Stimulated activated naive CD8-positive, alpha-beta T cell treated with anti-CD3 and anti-CD28 coated beads, Interleukin-15, Interleukin-2, amounts not matched to agents 100 U/mL and 50 U/mL, for 24 hours (primary cell): ENCODE measurements at places on chromosomes 3 and 15.
A peak's percentile ranks its signal among the peaks of the same experiment; 100 is the strongest.

DNA sequence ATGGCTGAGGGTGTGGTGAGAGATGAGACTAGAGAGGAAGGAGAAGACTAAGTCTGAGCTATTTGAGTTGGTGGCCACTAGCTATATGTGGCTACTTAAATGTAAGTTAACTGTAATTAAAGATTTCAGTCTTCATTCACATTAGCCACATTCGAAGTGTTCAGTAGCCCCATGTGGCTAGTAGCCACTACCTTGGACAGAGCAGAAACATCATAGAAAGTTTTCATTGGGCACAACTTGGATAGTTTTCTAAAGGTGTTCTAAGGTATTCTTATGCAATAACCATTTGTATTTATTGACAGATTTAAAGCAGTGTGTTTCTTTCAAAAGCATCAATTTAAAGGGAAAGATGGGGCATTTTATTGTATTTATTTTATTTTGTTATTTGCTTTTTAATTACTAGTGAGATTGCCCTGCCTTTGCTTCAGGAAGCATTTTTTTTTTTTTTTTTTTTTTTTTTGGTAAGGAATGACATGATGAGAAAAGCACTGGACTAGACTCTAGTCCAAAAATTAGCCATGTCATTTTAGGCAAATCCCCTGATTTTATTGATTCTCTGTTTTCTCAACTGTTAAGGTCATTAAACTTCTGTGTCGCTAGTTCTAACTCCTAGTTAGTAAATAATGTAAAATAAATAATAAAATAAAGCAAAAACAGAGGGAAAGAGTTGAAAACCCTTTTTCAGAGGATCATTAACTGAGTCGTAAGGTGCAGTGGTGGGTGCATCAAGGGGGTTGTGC is 153.0 kb upstream of the ROBO2 start:
- DNase-seq: no peak

- no peak for DNase-seq
Measured at GRCh38 chr3:187992609-187993008, 161.3 kb upstream of the LPP start.

DNA sequence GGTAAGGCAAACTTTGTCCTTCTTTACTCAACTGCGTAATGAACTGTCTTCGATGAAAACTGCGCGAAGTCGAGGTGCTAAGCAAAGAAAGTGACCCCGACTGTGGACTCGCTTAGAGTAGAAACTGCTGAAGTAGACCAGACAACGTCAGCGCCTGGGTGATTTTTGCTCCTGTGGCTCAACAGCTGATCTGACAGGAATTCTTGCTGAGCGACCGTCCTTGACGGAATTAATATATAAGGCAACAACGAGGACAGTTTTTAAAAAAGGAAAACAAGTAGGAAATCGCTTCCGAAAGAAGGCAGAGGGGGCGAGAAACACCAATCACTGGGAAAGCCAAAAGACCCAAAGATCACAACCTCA is 541 bp downstream of the RPS27L start:
- DNase-seq: peak; percentile 25

GRCh38 chr3:152151216-152151876 is 117.4 kb upstream of the MBNL1 start:
- no peak for DNase-seq

DNA sequence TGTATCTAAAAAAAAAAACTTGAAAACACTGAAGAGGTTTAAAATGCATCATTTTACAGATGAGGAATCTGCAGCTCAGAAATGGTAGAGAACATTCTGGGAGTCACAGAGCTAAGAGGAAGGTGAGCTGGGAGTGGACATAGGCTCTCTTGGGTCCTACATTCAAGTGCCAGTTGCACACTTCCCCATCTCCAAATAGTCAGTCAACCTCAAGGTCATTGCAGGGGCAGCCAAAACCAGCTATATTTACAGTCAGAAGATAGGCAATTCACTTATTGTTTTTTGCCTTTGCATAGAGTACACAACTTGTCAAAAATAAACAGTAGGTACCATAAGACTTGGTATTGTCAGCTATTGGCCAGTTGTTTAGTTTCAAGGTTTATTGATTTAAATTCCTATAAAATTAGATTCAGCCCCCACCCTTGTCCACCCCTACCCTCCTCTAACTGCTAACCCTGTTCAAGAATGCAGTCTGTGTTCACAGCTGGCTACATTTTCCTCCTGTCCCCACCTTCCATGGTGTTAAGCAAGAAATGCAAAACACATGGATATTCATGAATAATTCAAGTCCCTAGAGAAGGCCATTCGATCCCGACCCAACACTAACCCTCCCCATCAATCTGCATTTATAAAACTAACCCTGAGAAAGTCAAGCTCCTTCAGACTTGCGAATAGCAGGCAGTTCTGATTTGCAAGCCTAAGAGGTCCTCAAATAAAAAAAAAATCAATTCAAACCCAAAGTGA is 567.0 kb upstream of the MCTP2 start:
- DNase-seq: no peak

DNA sequence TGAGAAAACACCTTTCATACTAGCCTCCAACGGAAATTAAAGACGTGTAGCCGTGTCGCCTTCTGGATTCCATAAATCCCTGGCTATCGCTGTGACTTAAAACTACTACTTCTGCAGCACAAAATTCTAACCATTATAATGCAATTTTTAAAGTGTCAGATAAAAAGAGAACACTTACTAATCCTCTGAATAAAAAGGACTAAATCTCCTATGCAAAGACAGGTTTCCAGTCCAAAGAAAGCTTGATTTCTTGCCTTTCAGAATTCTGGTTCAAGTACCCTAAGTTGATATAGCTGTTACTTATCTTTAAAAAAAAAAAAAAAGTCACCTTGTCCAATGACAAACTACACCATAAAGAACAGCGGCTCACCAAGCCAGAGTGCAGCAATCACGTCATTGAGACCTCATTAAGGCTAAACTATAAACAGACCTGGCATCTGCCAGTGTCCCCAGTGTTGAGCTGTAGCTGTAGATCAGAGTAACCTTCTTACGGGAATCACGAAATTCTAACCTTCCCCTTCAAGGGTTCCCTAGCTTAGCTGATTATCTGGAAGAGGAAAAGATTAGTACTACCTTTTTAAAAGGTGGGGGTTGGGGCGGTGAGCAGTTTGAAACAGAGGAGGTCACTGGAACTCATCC is 2.2 kb downstream of the ABCC5 start:
- no peak for DNase-seq

DNA sequence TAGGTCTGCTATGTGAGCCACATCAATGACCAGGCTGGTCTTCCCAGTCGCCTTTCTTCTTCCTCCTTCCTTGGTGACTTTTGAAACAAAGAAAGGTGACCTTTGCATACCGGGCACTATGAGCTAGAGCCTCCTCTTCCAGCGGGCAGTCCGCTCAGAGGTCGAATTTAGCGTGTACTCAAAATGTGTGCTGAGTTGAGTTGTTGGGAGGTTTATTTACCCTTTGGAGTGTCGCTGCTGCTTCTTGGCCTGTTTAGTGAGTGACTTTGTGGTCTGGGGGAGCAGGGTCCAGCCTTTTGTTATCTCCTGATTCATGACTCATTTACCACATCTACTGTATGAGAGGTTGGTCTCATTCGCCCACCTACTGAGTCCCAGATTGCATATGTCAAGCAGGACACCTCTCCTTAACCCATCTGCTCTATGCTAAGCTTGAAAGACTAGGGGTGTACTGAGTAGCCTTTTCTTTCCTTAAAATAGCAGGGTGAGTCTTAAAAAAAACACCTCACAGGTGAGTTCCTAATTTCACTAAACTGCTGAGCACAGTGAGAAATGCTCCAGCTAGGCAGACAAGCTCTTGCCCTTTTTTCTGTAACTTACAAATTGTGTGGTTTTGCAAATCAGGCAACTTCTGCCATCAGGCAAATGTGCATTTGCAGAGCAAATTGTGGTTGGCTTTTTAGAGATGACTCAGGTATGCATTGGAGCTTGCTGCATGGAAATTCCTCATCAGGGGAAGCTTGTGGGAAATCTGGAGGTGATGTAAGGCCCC is 3.2 kb upstream of the SIAH2 start:
- DNase-seq: peak; percentile 37

GRCh38 chr3:112128843-112129727 is 4.0 kb downstream of the GCSAM start:
- peak; percentile 45 for DNase-seq

DNA sequence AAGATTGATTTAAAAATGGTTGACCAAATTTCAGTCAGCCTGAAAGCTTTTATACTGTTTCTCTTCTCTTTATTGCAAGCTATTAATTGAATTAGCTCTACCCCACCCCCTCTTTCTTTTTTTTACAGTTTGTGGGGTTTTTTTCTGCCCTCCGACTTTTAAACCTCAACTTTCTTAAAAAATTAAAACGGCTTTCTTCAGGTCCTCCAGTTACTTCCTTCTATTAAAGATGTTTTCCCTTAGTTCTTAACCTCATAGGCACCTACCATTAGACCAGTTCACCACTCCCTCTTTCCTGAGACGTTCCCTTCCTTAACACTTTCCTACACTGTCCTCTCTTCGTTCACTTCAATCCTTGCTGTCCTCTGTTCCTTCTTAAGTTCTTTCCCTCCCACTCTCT is 52.4 kb downstream of the ATP8B4 start:
- no peak for DNase-seq

- no peak for DNase-seq
Measured at GRCh38 chr3:1251282-1252060, 158.6 kb downstream of the CNTN6 start.

DNA sequence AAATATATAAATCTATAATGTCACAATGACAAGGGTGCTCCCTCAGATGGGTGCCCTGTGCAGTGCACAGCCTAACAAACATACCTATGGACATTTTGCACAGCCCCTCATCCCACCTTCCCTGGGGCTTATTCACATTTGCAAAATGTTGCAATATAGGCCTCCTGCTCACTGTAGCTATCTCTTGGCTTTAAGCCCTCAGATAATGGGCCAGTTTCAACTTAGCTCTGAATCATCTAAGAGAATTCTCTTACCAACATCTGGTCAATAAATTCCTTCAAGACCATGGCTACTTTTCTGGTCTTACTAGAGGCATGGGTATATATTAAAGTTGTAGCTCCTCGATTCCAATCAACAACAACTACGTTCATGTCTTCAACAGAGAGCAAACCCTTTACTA is 17.9 kb downstream of the LIPH start:
- DNase-seq: no peak

DNA sequence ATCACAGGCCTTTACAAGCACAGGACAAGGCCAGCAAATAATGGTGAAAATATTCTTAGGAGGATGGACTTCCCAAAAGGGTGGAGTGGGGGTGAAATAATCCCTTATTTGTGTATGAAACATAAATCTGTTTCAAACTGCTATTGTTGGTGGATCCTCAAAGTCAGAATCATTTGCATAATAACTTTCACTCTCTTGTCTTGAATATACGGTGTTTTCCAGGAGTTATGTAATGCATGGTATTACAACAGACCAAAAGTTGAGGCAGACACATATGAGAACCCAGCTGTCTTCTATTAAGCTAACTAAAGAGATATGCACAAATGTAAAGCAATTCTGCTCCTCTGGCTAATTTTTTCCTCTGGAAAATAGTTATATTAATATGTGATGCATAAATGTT is 57.7 kb downstream of the PRTG start:
- DNase-seq: no peak

DNA sequence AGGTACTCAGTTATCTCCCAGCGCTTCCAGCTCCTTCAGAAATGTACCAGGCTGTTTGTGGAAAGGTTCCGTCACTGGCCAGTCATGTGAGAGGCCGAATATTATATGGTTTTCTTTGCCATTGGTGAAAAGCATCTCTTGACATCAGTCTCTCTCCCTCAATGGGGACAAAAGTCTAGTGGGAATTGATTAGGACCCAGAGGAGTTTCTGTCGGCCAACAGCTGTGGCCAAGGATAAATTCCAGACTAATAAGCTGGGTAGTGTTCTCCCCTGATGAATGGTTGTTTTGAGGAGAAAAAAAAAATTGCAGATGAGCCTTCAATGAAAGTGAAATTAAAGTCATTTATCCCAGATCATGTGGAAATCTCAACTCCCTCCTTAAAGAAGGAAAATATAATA is 404.7 kb upstream of the THRB start:
- DNase-seq: no peak

GRCh38 chr3:175356899-175357324 is 497.8 kb downstream of the NAALADL2 start:
- no peak for DNase-seq

DNA sequence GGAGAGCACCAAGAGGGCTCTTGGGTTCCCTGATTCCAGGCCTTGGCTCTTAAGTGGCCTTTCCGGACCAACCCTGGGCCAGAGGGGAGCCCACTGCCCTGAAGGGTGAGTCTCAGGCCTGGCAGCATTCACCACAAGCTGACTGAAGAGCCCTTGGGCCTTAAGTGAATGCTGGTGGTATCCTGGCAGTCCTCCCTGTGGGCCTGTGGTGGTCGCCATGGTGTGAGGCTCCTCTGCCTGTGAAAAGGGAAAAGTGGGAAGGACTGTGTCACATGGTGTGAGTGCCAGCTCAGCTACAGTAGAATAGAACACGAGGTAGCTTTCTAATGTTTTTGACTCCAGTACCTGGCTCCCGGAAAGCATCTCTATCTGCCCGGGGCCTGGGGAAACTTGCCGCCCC is 15.3 kb downstream of the CHDH start:
- DNase-seq: no peak

GRCh38 chr3:51817375-51817774 is 38.3 kb upstream of the IQCF6 start:
- no peak for DNase-seq

- DNase-seq: no peak
Measured at GRCh38 chr3:94522488-94522887, 459.6 kb downstream of the NSUN3 start.

DNA sequence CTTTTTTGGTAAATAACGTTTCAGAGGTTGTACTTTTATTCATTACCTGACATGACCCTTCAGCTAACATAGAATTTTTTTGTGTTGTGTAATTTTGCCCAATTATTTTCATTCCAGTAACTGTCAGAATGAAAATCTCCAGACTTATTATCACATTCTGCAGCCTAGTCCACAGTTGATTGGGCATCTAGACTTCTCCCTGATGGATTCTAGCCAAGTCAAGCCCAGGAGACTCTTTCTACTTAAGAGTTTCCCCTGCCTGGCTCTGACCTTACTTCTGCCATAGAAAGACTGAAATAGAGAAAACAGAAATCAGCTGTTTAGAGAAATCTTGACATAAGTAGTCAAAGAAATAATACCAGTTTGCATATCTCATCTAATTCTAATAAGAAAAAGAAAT is 82.9 kb upstream of the CDAN1 start:
- DNase-seq: no peak

DNA sequence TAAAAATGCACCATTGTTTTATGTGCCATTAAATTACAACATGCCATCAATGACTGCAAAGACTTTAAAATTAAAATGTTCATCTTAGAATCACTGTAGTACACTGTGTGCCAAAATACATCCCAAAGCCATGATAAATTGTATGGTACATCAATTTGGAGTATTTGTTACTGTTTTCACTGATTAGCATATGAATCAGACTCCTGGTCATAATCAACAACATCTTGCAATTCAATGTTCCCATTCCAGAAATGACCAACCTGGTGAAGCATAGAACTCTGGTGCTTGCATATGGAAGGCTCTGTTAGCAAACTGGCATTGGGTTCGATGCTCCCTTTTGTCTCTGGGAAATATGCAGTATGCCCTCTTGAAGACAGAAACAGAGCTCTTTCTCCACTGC is 22.5 kb downstream of the LYSMD2 start:
- DNase-seq: no peak
